ENCODE measurements at places on chromosomes 1 and 21.

DNA sequence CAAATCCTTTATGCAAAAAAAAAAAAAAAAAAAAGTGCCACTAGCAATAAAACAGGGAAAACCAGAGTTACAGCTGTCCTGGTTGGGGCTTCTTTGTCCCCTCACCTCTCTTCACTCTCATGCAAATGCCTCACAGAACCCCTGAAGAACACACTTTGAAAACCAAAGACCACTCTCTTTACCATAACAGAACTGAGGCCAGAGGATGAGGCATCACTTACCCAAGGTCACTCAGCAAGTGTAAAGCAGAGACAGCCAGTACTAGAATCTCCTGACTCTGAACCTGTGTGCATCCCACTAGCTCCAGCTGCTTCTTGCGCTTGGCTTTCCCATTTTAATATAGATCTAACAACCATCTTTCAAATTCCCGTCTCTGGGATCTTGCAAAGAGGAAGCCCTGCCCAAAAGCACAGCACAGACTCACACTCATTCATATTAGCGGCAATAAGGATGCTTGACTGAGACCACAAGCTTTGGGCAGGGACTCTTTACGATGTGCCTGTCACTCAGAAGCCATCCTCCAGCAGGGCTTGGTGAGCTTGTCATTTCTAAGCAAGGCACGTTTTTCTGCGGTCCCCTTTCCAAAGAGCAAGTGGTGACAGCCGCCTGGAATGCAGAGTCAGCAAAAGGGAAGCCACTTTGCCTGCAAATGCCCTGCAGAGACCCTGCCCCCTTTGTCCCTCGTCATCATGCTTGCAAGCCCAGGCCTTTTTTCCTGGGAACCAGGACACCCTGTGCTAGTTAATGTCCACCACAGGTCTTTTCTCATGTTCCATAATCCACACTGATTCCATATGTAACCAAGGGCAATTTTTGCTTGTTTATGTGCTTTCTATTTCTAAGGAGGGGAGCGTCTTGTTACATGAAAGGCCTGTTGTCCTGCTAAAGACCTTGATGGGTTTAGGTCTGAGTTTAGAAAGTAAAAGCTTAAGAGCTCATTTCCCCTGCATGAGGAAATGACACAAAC, 76.5 kb upstream of the NFIA start:
- no peak for DNase-seq

GRCh38 chr21:35128536-35128935, 79.4 kb upstream of the RUNX1 start:
- DNase-seq, result no peak

DNA sequence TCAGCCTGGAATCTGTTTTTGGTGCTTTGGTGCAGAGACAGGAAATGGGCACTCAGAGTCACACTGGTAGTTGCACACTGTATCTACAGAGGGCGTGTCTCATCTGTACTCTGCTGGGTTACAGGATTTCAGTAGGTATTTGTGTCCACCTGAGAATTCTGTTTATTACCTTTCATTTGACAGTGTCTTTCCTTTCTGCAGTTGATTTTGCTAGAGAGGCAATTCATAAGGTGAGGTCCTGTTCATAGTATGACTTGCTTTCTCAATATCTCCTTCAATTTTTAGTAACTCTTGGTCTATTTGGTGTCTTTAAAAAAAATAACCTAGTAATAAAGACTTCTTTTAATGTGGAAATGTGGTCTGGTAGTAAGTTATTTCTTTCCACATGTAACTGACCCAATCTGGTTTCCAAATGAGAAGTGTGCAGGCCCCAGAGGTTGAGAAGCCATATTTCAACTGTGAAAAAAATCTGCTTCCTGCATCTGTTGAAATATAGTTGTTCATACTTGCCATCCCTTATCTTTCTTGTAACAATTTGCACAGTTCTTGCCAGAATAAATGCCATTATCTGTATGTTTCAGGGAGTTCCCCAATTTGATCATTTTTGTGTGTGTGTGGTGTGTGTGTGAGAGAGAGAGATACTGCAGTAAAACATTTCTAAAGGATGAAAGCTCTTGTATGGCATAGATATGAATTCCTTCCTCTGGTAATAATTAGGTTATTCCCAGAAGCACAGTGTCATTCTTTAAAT, 78.4 kb upstream of the DNAJC6 start:
- DNase-seq, result no peak

- DNase-seq, result no peak
Measured at GRCh38 chr1:211928290-211928801, 97.8 kb upstream of the LPGAT1 start.

DNA sequence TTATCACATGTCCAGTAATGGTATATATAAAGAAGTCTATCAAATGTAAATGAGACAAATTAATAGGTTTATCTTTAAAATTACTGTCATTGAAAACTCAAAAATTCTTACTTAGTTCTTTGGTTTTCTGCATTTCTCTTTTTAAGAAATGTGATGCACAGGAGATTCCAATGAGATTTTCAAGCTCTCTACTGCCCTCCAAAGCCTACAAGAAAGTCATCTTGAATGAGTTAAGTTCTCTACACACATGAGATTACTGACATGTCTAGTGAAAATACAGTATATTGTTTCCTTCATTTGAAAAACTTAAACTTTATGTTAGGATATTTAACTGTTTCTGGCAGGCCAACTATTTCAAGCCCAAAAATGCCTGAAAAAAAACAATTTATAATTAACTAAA, 68.8 kb downstream of the ITGB3BP start:
- no peak for DNase-seq

GRCh38 chr1:167767761-167768160, 46.0 kb downstream of the MPZL1 start:
- no peak for DNase-seq

DNA sequence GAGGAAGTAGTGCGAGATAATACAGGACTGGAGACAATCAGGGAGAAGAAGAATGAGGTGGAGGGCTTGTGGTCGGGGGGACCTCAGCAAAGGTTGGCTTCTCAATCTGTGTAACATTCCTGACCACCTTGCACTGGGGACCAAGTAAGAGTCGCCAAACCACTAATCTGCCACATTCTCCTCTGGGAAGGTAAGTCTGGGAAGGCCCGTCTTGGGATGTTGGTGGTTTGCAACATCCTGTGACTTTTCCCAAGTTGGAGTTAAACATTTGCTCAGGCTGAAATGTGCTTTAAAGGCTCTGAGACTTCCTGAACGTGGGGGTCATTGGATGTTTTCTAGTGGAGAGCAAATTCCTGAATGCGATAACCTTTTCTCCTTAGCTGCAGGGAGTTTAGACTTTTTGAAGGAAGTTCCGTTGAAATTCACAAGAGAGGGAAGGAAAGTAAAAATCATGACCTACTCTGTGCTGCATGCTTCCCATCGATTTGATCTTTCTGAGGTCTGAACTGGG, 325.9 kb downstream of the RPS6KC1 start:
- DNase-seq, result no peak

- DNase-seq, result peak; percentile 59
Measured at GRCh38 chr1:23019863-23020625, 776 bp downstream of the KDM1A start.

DNA sequence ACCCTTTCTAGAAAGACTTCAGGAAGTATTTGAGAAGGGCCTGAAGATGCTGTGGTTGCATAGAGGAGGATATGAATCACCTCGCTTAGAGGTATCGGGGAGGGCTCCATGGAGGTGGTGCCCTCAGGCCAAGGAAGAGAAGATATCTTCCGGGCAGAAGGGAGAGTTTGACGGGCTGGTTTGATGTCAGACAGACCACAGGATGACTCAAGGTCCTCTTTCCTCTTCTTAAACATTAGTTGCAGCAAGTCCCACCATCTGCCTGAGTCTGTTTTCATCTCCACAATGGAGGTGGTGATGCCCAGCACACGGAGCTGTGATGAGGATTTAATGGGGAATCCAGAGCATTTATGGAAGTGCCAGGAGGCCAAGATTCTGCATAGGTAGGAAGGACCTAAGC, 25.1 kb upstream of the RUNX3 start:
- no peak for DNase-seq

GRCh38 chr1:242827538-242827937, 303.0 kb upstream of the PLD5 start:
- no peak for DNase-seq

- no peak for DNase-seq
Measured at GRCh38 chr1:42172381-42173133, 8.0 kb upstream of the GUCA2A start.

DNA sequence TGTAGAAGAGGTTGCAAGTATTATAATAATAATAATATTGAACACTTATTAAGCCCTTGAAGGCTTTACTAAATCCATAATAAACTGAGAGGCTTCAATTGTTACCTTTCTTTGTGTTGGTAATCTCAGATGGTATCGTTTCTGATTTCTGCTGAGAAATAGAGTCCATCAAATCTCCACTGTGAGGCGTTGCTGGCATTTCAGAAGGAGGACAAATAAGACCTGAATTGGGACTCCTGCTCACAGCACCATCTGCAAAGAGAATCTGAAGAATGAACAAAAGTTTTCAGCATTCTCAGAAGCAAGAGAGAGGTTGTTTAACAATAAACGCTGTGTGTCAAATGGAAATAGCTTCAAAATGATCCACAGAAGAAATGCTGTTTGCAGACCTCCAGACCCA, 93.7 kb downstream of the WDR3 start:
- no peak for DNase-seq

GRCh38 chr1:183175631-183176030, 10.4 kb upstream of the LAMC2 start:
- no peak for DNase-seq

DNA sequence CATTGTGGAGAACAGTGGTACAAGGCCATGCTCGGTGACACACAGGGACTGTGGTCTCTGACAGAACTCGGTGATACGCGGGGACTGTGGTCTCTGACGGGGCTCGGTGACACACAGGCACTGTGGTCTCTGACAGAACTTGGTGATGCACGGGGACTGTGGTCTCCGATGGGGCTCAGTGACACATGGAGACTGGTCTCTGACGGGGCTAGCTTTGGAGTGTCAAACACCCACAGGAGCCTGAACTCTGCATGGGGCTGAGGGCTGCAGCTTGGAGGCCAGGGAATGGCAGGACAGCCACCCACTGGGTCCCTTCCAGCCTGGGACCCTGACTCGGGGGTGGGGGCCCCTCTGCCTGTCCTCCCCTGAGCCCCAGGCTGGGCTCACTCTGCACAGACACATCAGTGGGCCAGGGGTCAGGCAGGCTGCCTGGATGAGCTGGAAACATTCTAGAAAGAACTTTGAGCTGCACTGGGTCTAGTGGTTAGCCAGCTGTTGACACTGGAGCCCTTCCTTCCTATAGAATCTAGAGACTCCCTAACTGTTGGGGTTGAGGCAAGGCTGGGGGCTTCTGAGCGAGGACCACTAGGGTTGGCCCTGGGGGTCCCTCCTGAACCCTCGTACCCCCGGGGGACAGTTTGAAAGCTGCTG, 49.8 kb downstream of the DISP3 start:
- DNase-seq, result no peak

DNA sequence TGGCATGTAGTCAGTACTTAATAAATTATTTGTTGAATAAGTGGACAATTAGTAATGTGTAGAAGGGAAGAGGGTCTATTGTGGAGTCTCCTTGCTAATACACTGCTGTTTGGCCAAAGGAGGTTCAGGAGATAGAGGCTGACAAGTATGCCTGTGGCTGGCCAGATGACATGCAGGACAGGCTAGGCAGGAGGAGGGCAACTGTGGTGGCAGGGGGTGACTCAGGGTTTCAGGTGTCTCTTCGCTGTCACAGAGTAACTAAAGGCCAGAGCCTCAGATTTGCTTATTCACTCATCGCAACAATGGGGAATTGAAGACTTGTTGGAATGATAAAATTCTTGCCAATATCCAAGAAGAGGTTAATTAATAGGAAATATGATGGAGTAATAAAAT, 33.1 kb downstream of the THRAP3 start:
- no peak for DNase-seq

DNA sequence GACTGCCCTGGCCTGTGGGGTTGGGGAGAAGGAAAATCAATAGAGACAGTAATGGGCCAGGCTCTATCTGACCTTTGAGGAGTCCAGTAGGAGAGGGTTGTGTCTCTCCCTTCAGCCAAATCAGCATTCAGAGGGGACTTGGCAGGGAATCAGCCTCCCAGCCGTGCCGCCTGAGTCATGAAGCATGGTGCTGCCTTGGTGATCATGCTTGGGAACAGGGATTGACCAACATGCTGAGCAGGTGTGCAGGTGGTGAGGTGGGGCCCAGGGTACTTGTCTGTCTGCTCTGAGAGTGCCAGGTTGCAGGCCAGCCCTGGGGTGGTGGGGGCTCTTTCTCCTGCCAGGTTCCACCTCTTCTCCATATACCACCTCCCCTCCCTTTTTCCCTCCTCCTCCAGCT, 58.9 kb upstream of the TLR5 start:
- no peak for DNase-seq

- DNase-seq, result no peak
Measured at GRCh38 chr1:92708368-92708950, 76.4 kb downstream of the EVI5 start.

- no peak for DNase-seq
Measured at GRCh38 chr21:38520511-38520910, 22.2 kb upstream of the ERG start.

DNA sequence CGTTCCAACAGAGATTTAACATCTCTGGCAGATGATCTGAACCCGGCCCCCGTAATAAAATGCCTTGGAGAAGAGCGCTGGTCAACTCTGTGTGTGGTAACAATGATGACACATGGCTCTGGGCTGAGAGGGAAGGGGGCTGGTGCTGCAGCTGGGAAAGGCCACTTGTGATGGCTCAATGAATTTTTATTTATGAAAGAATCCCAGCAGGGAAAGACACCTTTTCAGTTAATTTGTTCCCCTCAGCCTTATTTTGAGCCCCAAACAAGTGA, 59.4 kb downstream of the SYT6 start:
- no peak for DNase-seq

DNA sequence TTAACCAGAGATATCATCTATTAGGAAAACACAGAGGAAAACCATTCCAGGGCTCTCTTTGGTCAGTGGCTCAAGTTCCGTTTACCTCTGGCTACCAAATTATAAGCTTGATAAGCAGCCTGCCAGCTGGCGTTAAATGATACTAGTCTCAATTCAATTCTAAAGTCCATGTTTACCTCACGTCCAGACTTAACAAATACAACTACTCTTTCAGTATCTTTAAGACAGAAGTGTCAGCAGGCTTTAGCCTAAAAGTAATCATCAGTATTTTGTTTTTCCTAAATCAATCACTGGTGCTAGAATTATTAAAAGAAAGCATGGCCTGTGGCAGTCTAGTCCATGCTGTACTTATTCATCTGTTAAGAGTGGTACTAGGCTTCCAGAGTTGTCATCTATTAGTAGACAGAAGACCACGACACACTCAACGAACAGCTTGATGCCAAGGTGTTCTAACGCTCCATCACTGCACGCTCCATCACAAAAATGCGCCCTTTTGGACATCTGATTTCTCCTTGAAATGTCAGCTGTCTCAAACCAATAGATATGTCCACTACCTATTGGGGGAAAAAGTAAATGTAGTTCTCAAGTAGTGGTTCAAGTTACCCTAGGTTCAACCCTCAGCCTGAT, 1.5 kb downstream of the IVNS1ABP start:
- no peak for DNase-seq

DNA sequence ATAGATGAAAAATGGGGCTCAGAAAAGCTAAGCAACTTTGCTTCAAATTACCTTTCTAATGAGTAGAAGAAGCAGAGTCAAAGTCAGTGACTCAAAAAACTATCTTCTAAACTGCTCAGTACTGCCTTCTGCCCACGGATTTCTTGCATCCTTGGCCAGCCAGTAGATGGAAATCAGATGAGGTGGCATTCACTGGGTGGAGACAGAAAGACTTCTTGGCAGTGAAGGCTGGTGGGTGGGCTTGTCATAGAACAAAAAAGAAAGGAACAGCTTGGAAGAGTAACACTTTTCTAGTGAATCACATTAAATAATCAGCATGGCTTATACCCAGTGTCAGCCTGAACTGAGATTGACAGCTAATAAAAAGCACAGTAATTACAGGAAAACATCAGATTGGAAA, 170.7 kb downstream of the ST6GALNAC5 start:
- DNase-seq, result no peak

GRCh38 chr1:29821605-29822004, 585.3 kb downstream of the PTPRU start:
- DNase-seq, result no peak
